ENCODE measurements at places on chromosomes 4 and X.

DNA sequence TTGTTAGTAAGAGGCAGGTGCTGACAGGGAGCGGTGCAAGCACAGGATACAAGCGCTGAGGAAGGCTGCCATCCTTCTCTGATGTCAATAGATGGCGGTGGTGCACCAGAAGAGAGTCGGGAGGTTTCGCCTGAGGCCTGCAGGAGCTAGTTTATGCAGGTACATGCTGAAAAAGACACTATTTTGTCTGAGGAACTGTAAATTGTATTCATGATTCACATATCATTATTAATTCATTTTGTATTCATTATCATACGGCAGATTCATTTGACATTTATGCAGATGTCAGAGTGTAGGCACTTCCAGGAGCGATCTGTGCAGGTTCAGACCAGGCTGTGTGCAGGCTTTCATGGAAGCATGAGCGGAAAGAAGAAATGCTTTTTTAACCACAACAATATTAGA, 824.0 kb downstream of the STIM2 start:
- peak; percentile 3 for DNase-seq

- DNase-seq: no peak
Measured at GRCh38 chrX:150205011-150205410, 158.1 kb upstream of the MAMLD1 start.

DNA sequence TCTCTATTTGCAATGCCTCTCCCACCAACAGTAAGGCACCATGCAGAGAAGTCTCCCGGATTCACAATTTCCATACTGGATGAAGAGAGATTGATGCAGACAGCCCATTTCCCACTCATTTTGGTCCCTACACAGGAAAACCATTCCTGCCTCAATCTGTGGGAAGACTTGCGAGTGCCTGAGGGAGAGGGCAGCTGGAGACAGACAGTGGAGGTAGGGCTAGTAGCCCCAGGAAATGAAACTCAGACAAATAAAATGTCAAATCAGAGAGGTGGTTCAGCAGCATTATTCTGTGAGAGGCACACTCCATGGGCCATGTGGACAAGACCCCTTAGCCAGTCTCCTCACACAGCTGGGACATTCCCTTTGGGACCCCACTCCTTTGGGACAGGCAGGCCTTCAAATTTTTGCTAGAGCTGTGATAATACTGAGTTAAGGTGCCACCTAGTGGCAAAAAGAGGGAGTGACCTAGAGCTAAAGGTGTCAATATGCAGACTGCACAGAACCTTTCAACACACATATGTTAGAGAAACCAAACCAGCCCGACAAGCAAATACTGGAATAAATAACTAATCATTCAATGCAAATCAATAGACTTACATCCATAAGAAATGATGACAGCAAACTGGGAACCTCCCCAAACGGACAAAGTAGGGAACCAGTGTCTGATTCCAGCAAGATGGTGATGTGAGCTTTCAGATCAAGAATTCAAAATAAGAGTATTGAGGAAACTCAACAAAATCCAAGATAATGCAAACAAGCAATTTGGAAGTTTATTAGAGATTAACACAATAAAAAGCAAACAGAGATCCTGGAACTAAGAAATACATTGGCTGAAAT, 1865.3 kb upstream of the AGA start:
- peak; percentile 6 for DNase-seq

DNA sequence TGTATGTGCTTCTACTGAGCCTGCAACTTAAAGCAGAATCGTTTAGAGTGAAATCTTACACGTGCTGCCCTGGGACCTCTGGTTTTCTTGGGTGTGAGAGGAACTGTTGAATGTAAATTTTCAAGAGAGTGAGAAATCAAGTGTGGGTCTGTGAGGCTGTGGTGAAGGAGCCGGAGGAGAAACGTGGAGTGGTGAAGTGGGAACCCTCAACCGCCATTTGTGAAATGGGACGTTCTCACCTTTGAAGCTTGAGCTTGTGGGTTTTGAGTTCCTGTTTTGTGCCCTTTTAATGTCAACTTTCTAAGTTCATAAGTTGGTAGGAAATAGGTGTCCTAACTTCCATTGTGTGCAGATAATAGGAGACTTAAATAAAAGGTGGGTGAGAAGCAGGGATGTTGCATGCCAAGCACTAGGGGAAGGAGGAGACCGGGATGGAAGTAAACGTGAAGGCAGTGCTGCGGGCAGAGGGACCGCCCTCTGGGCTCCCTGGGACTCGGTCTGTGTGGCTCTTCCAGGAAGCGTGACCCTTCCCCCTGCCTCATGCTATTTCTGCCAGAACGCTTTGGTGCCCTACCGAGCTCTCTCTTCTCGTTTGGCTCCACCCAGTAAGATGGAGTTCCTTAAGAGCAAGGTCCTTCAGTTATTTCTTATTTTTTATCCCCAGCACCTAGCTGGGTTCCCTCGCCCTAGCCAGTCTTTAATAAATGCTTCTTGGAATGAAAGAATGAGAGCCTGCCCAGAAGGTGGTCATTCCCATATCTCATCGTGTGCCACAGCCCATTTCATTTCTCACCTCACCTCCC, 56.0 kb downstream of the TMEM131L start:
- DNase-seq: no peak

DNA sequence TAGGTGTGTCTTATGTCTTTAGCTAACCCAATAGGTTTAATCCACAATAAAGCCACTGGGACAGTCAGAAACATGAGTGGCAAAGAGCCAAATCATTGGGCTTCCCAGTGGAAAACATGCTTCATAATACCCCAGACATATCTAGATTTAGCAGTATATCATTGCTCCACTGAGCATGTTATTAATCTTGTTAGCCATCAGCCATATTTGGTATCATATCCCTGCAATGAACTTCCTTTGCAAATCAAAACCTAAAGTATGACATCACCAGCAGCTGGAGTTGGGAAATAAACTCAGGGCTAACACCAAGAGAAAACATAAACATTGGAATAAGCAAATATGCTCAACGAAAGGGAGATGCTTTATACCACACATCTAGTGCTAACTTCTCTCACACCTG, 280.8 kb upstream of the NOCT start:
- no peak for DNase-seq

- DNase-seq: no peak
Measured at GRCh38 chr4:1214101-1215095, 34.5 kb downstream of the CTBP1 start.

DNA sequence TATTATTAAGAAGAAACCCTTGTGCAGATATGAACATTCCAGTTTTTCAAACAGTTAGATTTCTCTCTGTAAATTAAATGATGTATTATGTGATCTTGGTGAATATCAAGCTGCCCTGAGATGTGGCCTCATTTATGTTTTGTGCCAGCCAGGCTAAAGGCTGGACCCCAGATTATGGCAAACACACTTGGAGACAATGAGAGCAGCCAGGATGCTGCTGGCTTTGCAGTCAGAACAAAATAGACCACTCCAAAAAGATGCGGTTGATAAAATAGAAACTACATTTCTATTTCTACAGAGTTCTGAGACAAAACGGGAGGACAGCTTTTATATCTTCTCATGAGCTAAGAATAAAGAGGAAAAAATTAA, 296.5 kb downstream of the PPP3CA start:
- no peak for DNase-seq

- DNase-seq: no peak
Measured at GRCh38 chr4:85919200-85919887, 440.5 kb downstream of the MAPK10 start.

GRCh38 chr4:24121395-24122175, 231.7 kb upstream of the PPARGC1A start:
- DNase-seq: no peak

GRCh38 chr4:38865445-38865844, 2.2 kb upstream of the FAM114A1 start:
- DNase-seq: no peak

GRCh38 chr4:153706519-153706918, 22.4 kb downstream of the TLR2 start:
- peak; percentile 24 for DNase-seq

DNA sequence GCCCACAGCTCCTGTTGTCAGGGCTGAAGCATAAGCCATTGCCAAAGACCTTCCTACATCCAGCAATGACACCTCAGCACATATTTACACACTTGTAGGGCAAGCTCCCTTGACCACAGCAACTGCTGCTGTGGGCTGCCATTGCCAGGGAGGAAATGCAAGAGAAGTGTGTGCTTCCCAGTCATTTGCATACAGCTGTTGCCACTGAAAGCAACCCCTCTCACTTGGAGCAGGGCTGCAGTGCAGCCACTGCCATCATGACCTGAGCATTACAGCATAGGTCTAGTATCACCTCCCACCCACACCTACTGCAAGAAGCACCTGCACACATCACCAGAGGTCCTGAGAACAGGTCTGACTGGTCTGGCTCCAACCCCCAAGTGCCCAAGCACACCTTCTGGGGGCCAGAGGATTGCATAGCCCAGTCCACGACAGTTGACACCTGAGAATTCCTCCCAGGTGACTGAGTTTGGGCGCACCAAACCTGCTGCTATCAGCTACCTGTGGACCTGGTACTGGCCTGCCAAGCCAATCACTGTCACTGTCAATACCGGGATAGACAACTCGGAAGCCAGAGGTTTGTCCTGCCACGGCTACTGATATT, 636.5 kb upstream of the SLIT2 start:
- no peak for DNase-seq

- no peak for DNase-seq
Measured at GRCh38 chr4:77742054-77742453, 77.1 kb downstream of the CNOT6L start.

DNA sequence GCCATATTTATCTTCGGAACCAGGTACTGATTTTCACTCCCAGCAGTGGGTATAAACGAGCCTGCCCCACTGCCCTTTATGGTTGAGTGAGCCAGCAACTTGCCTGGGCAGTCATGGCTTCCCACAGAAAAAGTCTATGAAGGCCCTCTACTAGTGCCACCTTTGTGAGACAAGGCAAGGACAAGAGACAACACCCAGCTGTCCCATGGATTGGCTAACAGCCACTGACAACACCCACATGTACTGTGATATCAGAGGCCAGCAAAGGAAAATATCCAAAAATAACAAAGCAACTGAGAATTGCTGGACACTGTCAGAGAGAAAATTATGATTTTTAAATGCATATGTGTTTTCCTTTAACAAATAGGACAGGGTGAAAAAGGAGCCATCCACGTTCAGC, 248.4 kb upstream of the TTC29 start:
- no peak for DNase-seq

GRCh38 chrX:63275127-63275526, 76.0 kb downstream of the SPIN4 start:
- DNase-seq: peak; percentile 30

GRCh38 chr4:38310446-38311043, 350.3 kb downstream of the PTTG2 start:
- peak; percentile 28 for DNase-seq

GRCh38 chrX:132025041-132025440, 1.9 kb downstream of the STK26 start:
- no peak for DNase-seq

DNA sequence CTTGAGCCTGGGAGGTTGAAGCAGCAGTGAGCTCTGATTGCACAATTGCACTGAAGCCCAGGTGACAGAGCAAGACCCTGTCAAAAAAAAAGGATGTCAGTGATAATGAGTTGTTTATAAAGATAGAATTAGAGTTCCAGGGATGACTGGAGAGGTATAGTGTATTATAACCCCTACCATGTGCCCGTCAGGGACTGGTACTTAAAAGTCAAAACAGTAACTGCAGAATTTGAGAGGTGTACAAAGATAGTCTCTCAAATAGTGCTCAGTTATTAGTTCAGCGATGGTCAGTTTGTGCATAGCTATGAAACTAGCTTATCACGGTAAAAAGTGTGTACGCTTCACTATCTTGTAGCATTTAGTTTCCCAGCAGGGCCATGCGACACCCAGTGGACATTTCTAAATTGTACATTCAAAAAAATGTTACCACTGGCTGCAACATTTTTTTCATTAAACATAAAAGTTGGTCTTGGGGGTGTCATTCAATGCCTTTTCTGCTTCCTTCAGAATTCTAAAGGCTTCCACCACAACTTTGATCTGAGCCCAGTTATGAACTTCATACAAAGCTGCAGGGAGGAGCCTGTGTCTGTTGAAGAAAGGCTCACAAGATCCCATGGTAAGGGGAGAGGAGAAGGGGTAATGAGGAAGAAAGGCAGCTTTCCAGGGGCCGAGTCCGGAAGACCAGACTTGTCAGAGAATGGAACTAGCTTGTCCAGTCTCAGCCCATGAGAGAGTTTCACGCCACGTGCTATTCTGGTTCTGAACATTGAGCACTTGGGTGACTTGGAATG, 9.2 kb upstream of the GYG2 start:
- DNase-seq: no peak

- DNase-seq: no peak
Measured at GRCh38 chrX:848386-848785, 217.8 kb downstream of the SHOX start.

GRCh38 chr4:37562592-37562991, 123.6 kb downstream of the RELL1 start:
- no peak for DNase-seq

DNA sequence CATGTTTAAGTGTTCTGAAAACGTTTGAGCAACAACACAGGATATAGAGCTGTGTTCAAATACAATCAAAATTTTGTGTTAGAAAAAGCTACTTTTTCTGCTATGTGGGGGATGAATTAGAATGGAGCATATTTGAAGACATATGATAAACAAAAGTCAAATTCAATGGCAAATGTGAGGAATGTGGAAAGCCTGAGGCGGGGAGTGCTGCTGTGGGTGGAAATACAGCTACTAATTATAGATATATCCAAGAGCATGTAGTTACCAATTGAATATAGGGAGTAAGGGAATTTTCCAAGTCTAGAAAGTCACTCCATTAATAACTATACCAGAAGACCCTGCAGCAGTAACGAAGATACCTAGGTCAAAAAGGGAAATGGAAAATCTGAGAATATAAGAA, 2370.4 kb upstream of the TENM3 start:
- DNase-seq: no peak

DNA sequence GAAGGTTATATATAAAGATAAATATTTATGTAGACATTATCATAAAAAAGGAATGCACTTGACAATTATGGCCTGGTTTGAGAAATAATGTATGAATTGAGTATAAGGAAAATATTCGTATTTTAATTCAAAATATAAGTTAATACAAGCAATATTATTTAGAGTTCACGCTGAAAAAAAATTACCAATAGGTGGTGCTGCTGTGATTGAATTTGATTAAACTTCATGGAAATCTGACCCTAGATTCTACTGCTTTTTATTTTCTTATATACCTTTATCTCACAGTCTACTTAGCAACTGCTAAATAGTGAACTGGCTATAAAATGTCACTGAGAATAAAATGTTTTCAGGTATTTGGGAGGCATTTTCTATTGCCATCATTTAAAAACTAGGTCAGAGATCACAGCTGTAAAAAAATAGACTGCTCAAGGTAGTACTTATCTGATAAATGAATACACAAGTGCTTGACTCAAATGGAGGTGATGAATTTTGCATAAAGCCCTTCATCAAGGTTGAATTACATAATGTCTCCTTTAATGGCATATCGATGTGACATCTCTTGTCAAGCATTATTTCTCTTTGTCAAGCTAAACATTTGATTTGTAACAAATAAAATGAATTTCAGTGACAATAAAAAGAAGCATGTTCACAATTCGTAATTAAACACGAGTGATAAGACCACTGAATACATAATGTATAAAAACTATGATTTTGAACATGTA, 1638.8 kb upstream of the PCDH7 start:
- no peak for DNase-seq
